Keratinocyte (primary cell): ENCODE measurements at places on chromosomes 7 and 10.
A peak's percentile ranks its signal among the peaks of the same experiment; 100 is the strongest.

DNA sequence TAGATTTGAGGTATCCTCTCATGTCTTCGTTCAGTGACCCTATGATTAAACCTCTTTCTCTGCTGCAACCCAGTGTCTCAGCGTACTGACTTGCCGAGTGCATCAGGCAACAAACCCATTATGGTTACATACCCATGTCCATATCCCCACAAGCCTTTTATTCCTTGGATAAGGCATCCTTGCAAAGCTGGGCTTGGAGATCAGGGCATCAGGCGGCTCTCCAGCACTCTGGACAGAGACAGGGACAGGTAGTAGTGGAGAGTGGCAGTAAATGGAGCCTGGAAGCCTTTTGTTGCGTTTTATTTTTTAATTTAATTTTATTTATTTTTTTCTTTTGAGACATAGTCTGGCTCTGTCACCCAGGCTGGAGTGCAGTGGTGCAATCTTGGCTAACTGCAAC, 32.0 kb upstream of the NPFFR1 start:
- DNase-seq, result no peak

DNA sequence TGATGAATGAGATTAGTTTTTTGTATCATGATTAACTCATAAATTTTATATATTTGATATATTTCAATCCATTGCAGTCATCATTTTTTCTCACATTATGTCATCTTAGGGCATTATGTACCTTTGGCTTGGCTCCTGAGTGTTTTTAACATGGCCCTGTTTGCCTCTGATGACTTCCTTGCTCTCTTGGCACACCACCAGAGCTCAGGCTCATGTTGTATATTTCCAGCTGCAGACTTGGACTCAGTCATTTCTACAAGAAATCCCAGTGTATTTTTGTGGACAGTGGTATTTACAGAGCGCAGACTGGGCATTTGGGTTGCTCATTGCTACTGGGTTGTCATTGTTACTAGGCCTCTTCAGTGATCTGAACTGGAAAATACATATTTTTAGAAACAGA, 188.5 kb downstream of the ADRA2A start:
- no peak for DNase-seq

DNA sequence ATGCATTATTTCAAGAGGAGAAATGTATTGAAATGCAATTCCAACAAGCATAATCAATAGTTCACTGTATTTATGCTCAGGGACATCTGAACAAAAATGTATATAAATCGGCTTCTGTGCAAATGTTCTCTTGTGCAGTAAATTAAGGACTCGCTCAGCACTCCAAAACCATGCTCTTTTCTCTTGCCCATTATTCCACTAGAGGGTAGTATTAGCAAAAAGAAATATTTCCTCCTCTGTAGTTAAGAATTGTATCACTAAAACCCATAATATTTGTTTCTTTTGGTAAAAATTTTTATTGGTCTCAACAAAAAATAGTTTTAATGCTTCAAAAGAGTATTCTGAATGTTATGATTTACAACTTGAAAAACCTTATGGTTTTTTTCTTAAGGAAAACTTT, 803.1 kb downstream of the PCDH15 start:
- DNase-seq, result no peak

- no peak for DNase-seq
Observed at GRCh38 chr7:138668946-138669345, 32.2 kb downstream of the SVOPL start.

- DNase-seq, result peak; percentile 65
Observed at GRCh38 chr10:72846238-72846637, 47.3 kb upstream of the OIT3 start.

DNA sequence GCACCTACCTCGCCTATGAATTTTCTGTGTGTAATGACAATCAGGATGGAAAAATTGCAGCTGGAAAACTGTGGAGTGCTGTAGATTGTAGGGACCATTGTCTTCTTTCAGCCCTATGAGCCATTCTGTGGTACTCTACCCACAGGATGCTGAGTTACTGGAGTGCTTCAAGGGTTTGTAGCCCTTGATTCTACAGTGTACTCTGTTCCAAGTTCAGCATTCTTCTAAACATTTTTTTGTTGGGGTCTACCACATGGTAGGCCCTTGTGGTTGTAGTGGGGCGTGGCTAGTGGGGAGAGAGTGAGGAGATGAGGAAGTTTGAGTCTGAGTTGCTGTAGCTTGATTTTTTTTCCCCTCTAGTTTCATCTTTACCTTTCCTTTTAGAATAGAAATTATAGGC, 33.5 kb downstream of the REEP3 start:
- no peak for DNase-seq

GRCh38 chr10:86969421-86970041, 1.2 kb downstream of the ADIRF start:
- DNase-seq, result no peak

- DNase-seq, result no peak
Observed at GRCh38 chr7:15870347-15870746, 183.9 kb upstream of the MEOX2 start.

GRCh38 chr7:91720260-91720937, 160.1 kb downstream of the MTERF1 start:
- DNase-seq, result peak; percentile 53

DNA sequence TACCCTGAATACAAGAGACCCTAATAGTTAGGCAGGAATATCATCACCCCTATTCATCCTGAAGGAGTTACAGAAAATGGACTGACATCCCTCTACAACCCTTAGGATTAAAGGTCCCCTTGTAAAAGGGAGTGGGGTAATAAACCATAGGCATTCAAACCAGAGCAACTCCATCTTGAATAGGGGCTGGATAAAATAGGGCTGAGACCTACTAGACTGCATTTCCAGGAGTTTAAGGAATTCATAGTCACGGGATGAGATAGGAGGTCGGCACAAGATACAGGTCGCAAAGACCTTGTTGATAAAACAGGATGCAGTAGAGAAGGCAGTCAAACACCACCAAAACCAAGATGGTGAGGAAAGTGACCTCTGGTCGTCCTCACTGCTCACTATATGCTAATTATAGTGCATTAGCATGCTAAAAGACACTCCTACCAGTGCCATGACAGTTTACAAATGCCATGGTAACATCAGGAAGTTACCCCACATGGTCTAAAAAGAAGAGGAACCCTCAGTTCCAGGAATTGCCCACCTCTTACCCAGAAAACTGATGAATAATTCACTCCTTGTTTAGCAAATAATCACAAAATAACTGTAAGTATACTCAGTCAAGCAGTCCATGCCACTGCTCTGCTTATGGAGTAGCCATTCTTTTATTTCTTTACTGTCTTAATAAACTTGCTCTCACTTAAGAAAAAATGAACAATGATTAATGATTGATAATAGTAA, 37.2 kb downstream of the CUBN start:
- DNase-seq, result no peak

DNA sequence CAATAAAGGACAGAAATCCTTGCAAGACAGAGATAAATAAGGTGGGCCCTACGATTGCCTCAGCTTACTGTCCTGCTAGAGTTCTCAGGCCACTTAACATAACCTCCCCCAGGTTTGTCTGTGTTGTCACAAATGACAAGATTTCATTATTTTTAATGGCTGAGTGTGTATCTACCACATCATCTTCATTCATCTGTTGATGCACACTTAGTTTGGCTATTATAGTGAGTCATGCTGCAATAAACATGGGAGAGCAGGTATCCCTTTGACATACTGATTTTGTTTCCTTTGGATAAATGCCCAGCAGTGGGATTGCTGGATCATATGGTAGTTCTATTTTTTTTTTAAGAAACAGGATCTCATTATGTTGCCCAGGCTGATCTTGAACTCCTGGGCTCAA, 60.6 kb downstream of the PRTFDC1 start:
- no peak for DNase-seq
